ENCODE measurements at places on chromosomes 11 and 22.
A peak's percentile ranks its signal among the peaks of the same experiment; 100 is the strongest.

GRCh38 chr11:2666828-2667570, 32.8 kb downstream of the KCNQ1OT1 start:
- no peak for DNase-seq

GRCh38 chr22:29641042-29641699, 37.7 kb downstream of the NF2 start:
- DNase-seq: no peak

DNA sequence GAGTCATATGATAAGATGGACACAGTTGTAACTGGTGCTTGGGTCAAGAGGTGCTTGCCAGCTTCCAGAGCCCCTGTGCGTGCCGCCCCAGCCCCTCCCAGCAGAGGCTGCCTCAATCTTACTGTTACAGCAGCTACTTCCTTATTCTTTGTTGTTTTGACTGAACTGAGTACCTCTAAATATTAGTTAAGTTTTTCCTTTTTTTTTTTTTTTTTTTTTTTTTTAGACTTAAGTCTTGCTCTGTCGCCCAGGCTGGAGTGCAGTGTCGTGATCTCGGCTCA, 8.8 kb downstream of the ZBED4 start:
- no peak for DNase-seq

- DNase-seq: peak; percentile 35
Observed at GRCh38 chr11:74749127-74749964, 697 bp downstream of the RNF169 start.

DNA sequence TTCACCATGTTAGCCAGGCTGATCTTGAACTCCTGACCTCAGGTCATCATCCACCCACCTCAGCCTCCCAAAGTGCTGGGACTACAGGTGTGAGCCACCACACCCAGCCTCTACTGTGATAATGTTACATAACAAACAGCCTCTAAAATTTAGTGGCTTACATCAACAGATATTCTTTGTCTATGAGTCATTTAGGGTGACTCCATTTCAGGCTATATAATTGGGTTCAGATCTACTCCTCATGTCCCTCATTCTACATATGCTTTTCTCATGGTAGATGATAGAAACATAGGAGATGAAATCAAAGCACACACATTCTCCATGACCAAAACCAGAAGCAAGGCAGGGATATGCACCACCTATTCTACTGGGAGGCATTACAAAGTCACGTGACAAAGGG, 72.7 kb downstream of the SIK2 start:
- no peak for DNase-seq

- DNase-seq: no peak
Observed at GRCh38 chr11:7509966-7510365, 3.8 kb upstream of the PPFIBP2 start.

DNA sequence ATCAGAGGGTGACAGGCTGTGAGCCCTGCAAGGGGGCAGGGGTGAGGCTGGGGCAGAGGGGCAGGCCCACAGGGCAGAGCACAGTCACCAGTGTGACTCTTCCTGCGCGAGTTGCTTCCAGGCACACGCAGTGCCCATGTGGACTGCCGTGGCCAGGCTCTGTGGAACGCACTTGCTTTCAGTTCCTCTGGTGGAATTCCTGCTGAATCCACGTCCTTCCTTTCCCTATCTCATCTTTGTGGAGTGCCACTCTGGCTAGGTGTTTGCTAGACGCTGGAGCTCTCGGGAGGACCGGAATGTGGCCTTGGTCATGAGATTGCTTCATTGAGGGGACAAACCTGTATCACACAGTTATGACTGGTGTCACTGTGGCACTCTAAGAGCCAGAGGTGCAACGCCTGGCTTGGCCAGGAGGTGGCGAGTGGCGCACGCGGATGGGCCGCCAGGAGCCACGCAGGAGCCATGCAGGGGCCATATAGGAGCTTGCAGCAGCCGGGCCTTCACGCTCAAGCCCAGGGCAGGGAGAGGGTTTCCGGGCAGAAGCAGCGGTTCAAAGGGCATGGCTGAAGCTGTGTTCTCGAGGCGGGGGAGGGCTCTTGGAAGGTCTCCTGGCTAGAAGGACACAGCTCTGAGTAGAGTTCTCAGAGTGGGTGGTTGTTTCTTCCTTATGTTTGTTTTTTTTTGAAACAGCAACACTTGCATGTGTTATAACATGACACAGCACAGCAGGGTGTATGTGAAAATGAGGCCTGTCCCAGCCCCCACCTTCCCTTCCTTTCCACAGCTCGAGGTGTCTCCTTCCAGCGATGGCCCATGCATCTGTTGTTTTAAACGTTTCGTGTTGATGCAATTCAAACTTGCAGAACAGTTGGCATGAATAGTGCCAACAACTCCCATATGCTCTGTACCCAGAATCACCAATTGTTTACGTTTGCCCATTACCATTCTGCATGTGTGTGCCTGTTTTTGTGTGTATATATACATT, 36.2 kb downstream of the TBC1D22A start:
- DNase-seq: peak; percentile 80
